ENCODE measurements at places on chromosomes 1 and 21.

GRCh38 chr1:87225171-87225570 lies 103.5 kb upstream of the LMO4 start:
- DNase-seq = no peak

GRCh38 chr1:217253985-217254384 lies 376.9 kb downstream of the GPATCH2 start:
- no peak for DNase-seq

- no peak for DNase-seq
These were observed 200.4 kb downstream of the LYPLAL1 start for GRCh38 chr1:219374046-219374566.

GRCh38 chr1:5742032-5742431 lies 250.2 kb downstream of the NPHP4 start:
- DNase-seq = no peak

DNA sequence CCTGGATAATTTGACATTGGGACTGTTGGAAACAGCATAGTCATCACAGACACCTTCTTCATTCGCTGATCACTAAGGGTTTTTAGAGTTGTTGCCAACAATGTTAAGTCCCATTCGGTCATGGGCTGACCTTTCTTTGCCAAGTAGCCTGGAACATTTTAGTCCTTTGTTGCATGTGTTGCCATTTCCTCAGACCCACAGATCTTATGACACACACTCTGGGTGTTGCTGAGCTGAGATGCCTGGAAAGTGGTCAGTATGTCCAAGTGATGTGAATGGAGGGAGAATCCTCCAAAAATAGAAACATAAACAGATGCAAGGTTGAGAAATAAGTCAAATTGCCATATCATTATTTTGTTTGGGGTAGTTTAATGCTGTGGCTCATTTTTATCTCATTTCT lies 61.5 kb upstream of the GJA5 start:
- DNase-seq = no peak

DNA sequence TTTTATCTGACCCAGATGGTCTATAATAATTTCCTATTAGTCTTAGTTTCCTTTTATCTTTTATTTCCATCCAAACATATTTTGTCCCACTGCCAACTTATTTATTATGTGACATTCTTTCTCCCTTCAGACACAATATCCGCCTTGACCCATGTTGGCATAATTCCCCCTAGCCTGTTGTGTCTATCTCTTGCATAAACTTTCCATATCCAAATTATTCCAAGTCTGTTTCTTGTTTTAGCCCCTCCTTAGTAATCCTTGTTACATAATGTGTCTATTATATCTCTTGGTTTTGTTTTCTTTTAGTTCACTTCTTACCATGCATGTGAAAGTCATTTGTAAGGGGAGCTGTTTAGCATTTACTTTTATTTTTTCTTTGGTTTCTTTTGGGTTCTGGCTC lies 81.6 kb upstream of the CACHD1 start:
- no peak for DNase-seq

- no peak for DNase-seq
These were observed 58.6 kb downstream of the ADARB1 start for GRCh38 chr21:45132841-45133573.

DNA sequence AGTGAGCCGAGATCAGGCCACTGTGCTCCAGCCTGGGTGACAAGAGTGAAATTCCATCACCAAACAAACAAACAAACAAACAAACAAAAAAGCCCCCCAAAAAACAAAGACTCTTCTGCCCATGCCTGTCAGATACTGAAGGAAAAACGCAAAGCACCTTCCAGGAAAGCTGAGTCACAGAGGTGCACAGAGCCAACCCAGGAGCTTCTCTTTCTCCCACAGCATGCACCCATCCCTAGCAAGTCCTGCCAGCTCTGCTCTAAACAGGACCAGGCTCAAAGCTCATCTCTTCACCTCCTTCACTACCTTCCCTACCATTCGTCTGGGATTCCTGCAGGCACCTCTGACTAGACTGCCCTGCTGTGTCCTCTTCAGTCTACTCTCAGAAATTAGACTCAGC lies 46.5 kb downstream of the ETS2 start:
- DNase-seq = no peak

- no peak for DNase-seq
These were observed 4.4 kb downstream of the CYB561D1 start for GRCh38 chr1:109498161-109498801.

- no peak for DNase-seq
These were observed 63.7 kb downstream of the PRDM16 start for GRCh38 chr1:3132660-3133059.

DNA sequence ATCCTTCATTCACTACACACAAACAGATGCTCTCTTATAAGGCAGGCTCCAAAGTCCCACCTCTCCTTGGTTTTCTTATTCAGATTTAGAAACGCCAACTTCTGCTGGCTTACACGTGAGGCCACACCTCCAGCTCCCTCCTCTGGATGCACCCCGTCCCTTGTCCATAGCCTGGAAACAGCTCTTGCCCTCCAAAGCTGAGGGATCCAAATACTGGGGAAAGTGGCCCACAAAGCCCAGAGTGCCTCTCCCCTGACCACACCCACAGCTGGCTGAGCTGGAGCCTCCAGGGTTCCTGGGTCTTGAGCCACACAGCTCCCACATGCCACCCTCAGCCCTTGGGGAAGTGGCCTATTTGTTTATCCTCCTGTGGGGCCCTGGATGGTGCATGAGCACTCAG lies 4.5 kb downstream of the LAD1 start:
- no peak for DNase-seq

GRCh38 chr1:42260376-42261070 lies 74.5 kb downstream of the FOXJ3 start:
- DNase-seq = no peak

DNA sequence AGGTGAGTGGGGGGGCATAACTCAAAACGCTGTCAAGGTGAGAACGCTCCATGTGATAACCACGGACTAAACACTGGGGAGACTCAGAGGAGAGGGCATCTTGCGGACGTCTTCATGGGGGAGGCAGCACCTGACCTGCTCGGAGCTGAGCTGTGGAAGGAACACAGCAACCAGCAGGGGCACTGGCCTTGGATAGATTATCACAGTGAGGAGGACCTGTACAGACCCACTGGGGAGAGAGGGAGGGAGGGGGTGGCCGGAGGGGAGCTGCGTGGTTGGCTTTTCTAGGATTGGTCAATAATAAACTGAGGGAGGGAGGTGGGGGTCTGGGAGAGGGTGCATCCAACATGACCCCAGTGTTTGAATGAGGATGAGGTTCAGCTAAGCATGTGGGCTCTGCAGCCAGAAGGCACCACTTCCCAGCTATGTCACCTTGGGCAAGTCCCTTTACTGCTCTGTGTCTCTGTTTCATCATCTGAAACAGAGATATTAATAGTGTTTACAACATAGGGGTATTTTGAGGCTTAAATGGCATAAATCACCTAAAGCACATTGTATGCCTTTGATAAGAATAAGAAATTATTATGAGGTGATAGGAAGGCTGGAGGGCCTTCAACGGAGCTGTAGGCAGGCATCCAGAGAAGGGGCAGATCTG lies 123.3 kb downstream of the GRIK3 start:
- DNase-seq = no peak

- no peak for DNase-seq
These were observed 44.2 kb upstream of the PIGV start for GRCh38 chr1:26743426-26744059.

DNA sequence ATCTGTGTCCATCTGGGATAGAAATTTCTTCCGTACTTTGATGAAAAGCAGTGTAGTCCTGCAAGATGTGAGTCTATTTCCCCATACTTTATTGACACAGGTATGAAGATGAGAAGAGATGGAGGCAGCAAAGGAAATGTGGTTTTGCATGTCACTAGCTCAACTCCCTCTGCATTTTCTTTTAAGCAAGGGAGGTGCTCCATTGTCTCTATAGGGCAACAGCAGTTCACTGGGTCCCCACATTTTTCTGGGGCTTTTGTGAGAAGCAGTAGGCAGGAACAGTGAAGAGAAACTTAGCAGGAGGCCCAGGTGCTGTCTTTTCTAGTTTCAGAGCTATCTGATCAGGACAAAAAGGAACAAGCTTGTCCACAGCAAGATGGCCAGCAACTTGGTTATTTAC lies 37.1 kb downstream of the C21orf91 start:
- no peak for DNase-seq

GRCh38 chr1:39043513-39043912 lies 17.4 kb downstream of the NDUFS5 start:
- no peak for DNase-seq

- DNase-seq = no peak
These were observed 182.9 kb downstream of the OMA1 start for GRCh38 chr1:58363585-58363984.

DNA sequence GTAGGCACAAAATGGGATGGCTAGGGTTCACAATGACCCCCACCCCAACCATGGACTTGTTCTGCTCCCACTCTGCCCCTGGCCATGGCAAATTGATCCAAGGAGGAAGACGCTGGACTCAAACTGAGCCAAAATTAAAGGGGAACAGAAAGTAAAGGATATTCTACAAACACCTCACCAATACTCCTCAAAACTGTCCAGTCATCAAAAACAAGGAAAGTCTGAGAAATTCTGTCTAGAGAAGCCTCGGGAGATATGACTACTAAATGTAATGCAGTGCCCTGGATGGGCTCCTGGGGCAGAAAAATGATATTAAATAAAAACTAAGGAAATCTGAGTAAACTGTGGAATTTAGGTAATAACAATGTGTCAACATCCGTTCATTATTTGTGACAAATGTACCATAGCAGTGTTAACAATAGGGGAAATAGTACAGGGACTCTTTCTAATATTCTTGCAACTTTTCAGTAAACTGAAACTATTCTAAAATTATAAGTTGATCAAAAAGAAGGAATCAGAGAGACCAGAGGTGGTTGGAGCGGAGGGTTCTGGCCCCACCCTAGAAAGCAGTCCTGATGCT lies 45.0 kb downstream of the MIS18A start:
- DNase-seq = no peak

GRCh38 chr1:221206076-221206475 lies 326.8 kb downstream of the HLX start:
- DNase-seq = no peak

DNA sequence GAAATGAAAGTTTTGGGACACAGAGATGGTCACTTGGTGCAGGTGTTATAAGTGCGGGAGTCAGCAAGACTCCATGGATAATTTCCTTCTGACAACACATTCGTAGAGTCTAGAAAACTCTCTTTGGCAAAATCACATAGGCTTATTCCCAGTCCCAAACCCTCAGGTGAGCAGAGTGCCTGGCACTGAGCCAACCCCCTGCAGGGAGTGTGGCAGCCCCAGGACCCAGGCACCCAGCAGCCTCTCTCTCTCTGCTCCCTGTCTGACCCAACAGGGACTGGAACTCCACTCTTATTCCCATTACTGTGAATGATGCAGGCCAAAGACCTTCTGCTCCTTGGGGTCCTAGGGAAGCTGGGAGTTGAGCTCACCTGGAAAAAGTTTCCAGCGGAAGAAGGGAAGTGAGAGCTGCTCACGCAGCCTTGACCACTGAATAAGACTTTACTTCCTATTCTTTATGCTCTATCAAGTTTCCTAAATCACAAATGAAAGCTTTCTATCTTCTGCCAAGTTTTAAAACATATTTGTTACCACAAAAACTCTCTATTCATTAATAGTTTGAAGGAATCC lies 132.6 kb upstream of the ETV3 start:
- DNase-seq = no peak

GRCh38 chr1:74513411-74514300 lies 1.2 kb upstream of the LRRC53 start:
- no peak for DNase-seq

- DNase-seq = no peak
These were observed 89.7 kb upstream of the RUNX1 start for GRCh38 chr21:35138665-35139381.

GRCh38 chr1:223345720-223346119 lies 18.3 kb downstream of the SUSD4 start:
- no peak for DNase-seq

DNA sequence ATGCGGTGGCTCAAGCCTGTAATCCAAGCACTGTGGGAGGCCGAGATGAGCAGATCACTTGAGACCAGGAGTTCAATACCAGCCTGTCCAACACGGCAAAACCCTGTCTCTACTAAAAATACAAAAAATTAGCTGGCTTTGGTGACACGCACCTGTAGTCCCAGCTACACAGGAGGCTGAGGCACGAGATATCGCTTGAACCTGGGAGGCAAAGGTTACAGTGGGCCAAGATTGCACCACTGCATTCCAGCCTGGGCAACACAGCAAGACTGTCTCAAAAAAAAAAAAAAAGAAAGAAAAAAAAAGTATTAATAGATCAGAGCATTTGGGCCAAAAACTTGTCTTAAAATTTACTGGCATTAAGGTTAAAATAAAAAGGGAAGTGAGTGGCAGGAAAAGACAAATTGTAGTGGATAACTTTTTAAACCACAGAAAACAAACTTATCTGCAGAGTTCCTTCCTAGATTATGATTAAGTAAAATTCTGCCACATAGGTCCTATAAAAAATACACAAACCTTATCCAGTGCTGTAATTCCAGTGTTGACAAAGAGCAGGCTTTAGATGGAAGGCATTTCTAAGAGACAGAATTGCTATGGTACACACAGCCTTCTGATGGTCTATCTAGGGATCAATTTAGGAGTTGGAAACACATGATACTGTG lies 53.3 kb downstream of the EIF4G3 start:
- DNase-seq = no peak

- no peak for DNase-seq
These were observed 9.2 kb upstream of the EPHA8 start for GRCh38 chr1:22553991-22554522.

DNA sequence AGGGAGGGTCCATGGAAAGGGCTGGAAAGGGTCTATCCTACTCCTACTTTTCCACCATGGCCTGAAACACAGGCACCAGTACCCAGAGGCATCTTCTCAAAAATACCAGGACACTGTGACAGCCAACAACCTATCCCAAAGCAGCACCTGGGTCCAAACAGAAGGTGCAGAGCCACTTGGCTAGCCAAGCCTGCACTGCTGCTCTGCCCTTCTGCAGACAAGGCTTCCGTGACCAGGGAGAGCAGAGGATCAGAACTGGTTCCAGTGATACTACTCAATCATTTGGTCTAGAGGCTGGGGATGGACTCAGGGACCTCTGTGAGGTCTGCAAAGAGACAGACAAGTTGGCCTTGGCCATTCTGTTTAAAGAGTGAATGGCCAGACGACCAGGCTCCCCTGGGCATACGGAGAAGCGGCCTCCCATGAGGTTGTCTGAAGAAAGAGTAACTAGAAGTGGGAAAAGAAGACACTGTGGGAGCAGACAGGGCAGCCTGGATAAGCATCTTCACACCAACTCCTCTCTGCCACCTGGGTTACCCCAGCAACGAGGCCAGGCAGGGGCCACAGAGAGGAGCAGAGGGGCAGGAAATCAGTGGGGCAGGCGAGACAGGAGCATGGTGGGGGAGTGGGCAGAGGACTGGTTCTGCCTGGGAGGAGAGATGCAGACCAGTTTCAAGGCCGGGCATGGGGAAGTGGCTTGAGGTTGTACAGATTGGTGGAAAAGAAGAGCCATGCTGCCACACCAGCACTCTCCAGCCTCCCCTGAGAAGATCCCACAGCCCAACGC lies 5.7 kb downstream of the KCNN3 start:
- DNase-seq = no peak

- no peak for DNase-seq
These were observed 111.7 kb downstream of the SLC45A1 start for GRCh38 chr1:8429549-8430110.

GRCh38 chr1:117094841-117095604 lies 26.5 kb downstream of the TRIM45 start:
- DNase-seq = no peak

- no peak for DNase-seq
These were observed 13.9 kb downstream of the COX20 start for GRCh38 chr1:244849189-244849866.

All from HFF-Myc (cell line).